Left cardiac atrium (tissue), 4 donors: ENCODE measurements at places on chromosomes 3 and 15.
A peak's percentile ranks its signal among the peaks of the same experiment; 100 is the strongest.

- peak; percentile 68 for DNase-seq
These were observed 515 bp downstream of the ADAM10 start for GRCh38 chr15:58748852-58749531.

GRCh38 chr15:48905847-48906246 is 27.9 kb downstream of the EID1 start:
- DNase-seq, result no peak

DNA sequence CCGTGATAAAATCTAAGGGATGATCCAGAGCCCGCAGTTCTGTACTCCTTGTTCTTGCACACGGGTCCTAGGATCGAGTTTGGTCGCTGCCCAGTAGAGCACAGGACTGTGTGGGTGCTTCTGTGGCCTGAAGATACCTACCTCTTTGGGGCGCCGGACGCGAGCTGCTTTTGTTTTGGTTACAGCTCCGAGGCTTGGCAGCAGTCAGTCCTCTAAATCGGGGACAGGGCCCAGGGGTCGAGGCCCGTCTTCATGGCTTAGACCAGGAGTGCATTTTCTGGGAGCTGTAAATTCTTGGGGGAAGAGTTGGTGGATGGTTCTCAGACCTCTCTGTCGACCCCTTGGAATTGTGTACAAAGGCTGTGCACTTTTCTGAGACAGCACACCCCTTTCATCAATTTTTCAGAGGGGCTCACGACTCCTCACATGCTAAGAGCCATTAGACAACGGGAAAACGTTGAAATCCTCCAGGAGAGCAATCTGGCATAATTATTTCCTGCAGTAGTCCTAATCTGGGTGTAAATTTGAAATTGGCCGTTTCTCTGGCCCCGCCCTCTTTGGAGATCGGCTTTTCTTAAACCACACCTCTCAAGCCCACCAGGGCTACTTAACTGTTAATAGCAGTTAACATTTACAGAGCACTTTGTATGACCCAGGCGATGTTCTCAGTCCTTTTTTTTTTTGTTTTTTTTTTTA is 928 bp downstream of the CEP97 start:
- DNase-seq, result peak; percentile 35

GRCh38 chr3:30852833-30853232 is 41.6 kb downstream of the GADL1 start:
- no peak for DNase-seq

DNA sequence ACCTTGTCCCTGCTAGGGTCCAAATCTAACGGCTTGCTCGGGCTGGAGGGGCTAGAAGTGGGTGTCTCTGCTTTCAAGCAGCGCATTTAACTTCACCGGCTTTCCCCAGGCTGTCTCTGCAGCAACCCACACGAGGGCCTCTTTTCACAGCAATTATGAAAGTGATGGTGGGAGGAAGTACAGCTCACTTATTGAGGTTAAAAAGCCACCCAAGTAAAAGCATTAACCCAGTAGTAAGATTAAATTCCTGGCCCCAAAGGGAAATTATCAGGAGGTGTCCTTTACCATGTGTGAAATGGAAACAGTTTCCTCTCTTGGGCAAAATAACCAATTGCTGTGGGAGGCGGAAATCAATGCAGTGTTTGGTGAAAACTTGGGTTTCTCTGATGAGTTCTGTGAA is 41.1 kb downstream of the NGRN start:
- DNase-seq, result no peak
